ENCODE measurements at places on chromosomes 2 and 18.

- no peak for DNase-seq
These were observed 145.6 kb downstream of the AGAP1 start for GRCh38 chr2:235639428-235639773.

DNA sequence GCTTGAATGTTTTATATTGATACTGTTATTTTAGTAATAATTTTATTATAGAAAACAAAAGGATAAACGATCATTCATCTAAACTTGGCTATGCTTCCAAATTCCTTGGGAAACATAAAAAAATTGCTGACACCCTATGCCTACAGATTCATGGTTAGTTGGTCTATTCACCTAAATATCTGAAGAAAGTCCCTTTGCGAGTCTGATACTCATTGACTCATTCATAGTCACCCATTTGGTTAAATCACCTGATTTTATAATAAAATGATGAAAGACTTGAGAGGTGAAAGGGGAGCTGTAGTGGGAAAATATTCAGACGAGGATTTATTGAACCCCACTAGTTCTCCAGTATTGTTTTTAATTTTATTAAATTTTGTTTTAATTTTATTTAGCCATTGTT lies 112.0 kb downstream of the PTPN4 start:
- no peak for DNase-seq

GRCh38 chr2:36190097-36190496 lies 165.5 kb upstream of the CRIM1 start:
- no peak for DNase-seq

GRCh38 chr2:142033393-142033792 lies 97.4 kb downstream of the LRP1B start:
- no peak for DNase-seq

GRCh38 chr2:62999905-63000304 lies 50.7 kb upstream of the OTX1 start:
- DNase-seq = no peak

GRCh38 chr2:35501076-35501475 lies 854.5 kb upstream of the CRIM1 start:
- DNase-seq = no peak

- DNase-seq = no peak
These were observed 74.2 kb upstream of the STK17B start for GRCh38 chr2:196245378-196246140.

DNA sequence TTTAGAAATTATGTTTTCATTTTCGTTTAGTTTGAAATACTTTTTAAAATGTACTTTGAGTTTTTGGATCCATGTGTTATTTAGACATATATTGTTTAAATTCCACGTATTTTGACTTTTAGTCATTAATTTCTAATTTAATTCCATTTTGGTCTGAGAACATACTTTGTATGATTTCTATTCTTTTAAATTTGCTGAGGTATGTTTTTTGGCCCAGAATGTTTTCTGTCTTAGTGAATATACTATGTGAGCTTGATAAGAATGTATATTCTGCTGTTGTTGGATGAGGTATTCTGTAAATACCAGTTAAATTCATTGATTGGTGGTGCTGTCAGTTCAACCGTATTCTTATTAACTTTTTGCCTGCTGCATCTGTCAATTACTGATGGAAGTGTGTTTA lies 26.4 kb downstream of the VRK2 start:
- DNase-seq = no peak

GRCh38 chr2:33354981-33355380 lies 121.5 kb upstream of the RASGRP3 start:
- no peak for DNase-seq

- no peak for DNase-seq
These were observed 126.6 kb upstream of the SMAD2 start for GRCh38 chr18:48057018-48057417.

DNA sequence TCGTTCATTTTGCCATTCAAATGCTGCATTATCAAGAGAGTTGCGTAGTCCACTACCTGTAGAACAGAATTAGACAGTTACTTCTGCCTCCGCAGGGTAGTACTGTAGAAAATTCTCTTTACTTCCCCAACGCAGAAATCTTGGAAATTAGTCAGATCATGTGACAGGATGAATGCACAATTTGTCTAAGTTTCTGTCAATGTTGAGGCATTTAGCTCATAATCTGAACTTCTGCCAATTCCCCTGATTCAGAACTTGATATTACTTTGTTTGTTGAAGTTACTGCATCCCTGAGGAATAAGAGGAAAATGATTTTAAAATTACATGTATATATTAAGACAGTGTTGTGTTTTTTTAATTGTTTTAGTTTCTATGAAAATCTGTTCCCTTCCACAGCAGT lies 83.4 kb downstream of the TTC27 start:
- DNase-seq = no peak

GRCh38 chr2:215896921-215897320 lies 116.4 kb downstream of the MREG start:
- no peak for DNase-seq

DNA sequence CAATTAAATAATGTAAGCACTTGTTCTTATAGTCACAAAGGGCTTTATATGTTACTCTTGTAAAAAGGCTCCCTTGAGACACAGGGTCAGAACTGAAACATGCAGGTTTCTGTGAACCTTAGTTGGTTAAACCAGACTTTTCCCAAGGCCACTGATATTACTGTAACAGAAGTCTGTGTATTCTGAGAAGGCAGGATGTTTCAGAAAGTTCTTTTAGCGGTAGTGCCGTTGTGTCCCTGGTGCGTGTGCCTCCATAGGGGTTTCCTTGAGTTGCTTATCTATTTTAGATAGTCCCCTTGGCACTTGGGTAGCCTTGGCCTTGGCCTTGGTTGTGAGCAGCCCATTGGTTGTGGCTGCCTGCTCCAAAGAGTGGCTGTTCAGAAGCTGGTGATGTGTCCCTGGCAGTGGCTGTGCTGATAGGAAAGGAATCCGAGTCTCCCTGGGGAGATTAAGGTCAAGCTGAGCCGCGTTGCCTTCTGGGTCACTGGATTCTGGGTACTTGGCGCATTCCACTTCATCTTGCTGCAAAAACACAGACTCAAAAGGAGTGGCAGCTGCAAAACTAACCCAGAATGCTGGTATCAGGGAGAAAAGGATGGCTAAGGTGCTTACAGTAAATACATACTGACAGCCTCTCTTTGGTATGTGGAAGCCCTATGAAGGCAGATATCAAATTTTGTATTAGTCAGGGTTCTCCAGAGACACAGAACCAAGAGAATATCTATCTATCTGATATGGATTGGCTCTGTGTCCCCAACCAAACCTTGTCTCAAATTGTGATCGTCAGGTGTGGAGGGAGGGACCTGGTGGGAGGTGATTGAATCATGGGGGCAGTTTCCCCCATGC lies 69.7 kb downstream of the FHOD3 start:
- DNase-seq = no peak

- no peak for DNase-seq
These were observed 21.6 kb downstream of the AQP12A start for GRCh38 chr2:240713071-240713927.

DNA sequence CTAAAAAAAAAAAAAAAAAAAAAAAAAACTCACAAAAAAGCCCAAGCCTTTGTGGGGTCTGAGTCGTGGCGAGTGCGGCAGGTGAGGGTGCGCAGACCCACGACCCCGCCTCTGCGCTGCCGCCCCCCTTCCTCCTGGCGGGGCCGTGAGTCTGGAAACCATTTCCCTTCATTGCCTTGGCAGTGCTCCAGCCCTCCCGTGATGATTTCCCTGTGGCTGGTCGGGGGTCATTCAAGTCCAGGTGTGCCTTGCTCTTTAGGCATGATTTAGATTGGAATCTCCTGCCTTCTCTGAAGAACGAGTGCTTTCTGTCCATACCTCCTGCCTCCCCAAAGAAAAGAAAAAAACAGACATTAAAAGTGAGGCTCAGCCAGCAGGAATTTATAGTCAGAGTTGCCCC lies 161.8 kb downstream of the FAM210A start:
- no peak for DNase-seq

GRCh38 chr2:36734304-36734703 lies 37.8 kb downstream of the VIT start:
- DNase-seq = no peak

DNA sequence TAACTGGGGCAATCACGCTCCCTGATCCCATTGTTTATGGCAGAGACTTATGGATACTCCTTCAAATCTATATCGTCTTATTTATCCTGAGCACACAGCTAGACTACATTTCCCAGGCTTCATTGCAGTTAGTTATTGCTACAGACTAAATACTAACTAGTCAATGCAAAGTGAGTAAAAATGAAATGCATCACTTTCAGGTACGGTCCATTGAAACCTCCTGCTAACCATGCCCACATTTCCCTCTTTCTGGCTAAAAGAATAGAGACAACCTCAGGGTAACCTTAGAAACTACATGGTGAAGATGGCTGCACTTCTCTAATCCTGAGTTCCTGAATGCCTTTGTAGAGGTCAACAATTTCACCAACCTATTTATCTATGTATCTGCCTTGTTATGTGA lies 437.4 kb downstream of the EPHA4 start:
- no peak for DNase-seq

DNA sequence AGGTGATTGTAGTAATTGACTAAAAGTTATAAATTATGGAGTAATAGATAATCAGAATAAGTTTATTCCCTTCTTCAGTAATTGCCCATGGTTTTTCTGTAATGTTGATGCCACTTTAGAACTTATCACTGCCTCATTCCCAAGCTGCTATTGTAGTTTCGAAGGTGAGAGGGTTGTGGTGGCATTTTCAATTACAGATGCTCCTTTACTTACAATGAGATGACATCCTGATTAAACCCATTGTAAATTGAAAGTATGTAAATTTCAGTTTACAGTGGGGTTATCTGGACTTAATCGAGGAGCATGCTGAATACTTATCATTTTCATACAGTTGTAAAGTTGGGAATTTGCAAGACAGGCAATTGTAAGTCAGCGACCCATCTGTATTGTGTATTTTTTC lies 2.9 kb downstream of the NDUFV2 start:
- DNase-seq = no peak

DNA sequence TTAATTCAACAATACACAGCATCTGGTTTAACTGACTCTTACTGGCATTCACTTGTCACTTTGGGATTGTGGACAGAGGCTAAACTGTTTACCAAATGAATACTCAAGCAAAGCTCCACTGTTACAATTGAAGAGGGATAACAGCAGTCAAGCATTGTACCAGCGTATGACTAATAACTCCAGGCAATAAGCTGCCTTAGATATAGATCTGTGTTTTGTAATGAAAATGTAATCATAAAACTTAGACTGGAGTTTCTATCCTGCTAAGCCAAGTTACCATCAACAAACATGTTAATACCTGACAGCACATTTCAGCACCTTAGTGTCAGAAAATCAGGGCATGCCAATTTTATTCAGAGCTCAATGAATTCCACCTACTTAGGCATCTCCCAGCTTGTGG lies 889.5 kb downstream of the EPHA4 start:
- DNase-seq = no peak

- DNase-seq = no peak
These were observed 84.7 kb downstream of the ALPK2 start for GRCh38 chr18:58544179-58544578.

- DNase-seq = no peak
These were observed 140.6 kb upstream of the DNMT3A start for GRCh38 chr2:25482341-25482740.

- DNase-seq = no peak
These were observed 561.9 kb upstream of the DCC start for GRCh38 chr18:51778115-51778514.

DNA sequence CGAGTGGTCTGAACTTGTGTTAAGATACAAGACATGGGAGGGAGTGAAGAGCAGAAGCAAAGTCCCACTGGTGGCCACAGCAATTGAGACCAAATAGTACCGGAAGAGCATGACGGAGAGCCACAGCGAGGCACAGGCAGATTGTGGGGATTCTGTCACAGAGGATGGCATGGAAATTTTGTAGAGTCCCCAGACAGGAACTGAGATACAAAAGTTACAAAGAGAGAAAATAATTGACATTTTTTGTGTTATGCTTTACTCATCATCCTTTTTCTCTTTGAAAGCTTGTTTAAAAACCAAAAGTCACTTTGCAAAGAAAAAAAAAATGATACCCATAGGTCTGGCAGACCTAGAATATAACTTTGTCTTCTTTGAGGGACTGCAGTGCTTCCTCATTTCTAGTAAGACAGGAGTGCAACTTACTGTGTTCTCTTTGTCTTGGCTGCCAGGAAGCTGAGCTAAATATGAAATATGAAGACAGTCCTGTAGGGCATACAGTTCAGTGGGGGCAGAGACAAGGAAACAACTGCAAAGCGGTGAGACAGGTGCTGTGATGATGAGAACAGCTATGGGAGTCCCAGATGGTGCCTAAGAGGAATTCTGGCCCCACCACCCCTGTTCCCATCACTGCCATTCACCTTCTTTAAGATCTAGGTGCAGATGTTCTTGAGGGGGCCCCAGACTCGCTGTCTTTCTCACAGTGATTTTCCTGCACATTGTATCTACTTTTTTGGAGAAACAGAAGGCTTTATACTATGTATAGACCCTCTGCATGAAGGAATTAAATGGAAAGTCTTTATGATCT lies 5.2 kb downstream of the ARHGAP25 start:
- no peak for DNase-seq

DNA sequence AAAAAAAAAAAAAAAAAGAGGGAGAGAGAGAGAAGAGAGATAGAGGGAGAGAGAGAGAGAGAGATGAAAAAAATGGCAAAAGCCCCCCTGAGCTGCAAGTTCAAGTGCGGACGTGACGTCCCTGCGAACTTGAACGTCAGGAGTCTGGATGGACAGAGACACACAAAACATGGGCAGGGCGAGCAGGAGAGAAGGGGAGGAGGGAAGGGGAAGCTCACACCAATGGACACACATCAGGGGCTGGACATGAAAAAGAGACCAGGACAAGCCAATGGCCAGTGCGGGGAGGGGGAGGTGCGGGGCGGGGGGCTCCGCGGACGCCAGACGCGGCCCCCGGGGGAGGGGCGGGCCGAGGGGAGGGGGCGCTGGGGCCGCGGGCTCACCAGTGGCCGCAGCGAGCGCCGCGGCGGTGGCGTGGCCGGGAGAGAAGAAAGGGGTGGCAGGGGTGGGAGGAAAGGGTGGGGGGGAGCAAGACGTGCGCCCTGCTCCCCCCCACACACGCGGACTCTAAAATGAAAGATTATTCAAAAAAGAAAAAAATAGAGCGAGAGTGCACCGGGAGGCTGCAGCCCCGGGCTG lies at the start of gene BCL11A:
TSS of gene BCL11A (minus strand) at position 160 of the 579 bp plus-strand sequence. CDS start 384 bp downstream, outside the sequence.
- DNase-seq = no peak

GRCh38 chr2:224126003-224126402 lies 86.9 kb upstream of the SERPINE2 start:
- no peak for DNase-seq

DNA sequence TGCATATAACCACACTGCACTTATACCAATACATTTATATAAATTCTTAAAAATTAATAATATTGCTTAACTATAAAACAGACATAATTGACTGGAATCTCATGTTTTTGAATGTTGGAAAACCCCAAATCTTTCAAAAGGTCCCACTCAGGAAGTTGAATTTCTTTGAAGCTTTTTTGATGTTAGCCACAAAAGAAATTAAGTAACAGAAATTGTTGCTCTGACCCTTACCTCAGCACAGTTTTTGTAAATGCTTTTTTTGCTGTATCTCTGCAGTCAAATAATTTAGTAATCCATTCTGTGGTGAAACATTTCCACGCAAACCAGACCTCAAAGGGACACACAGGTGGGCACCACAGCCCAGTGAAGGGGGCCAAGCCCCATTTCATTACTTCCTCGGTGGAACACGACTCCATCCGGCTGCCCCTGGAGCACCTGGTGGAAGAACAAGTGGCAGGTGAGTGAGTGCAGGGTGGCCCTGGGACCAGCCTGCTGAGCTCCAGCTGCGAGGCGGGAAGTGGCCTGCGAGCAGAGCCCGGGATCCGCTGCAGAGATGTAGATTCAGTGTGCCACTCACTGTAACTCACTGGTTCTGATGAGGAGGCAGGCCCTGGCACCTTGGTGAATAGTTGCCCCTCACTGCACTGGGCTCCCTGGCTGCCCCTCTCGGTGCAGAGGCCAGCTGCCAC lies 8.4 kb downstream of the SCLY start:
- DNase-seq = no peak

- DNase-seq = no peak
These were observed 232.8 kb downstream of the MBD5 start for GRCh38 chr2:148253685-148254084.

Data from stimulated activated CD4-positive, alpha-beta T cell treated with anti-CD3 and anti-CD28 coated beads, TNF-alpha, amount 100 ng/mL, for 48 hours (primary cell).